ENCODE measurements at places on chromosomes 1 and 21. TPM values are rescaled to one million over a fixed set of nuclear protein-coding genes. Genes with fewer than 3 reads are reported as not detected.

S100A14 gene
- total RNA-seq = 1.5 TPM

GRCh38 chr21:43979654-43980053 is 32.5 kb upstream of the TRAPPC10 start:
- H3K36me3 ChIP-seq = peaks cover 60% of the 10 kb centered on the region
- H3K4me1 ChIP-seq = no peaks in the 10 kb centered on the region
- no peak overlapping the region for H3K4me3 ChIP-seq
- no peak for DNase-seq
- H3K27me3 ChIP-seq = no peaks in the 10 kb centered on the region

RHBG gene
- total RNA-seq = not detected

SIPA1L2 gene
- 18.1 TPM for total RNA-seq

- H3K4me1 ChIP-seq = peaks cover 29% of the 10 kb centered on the region
- DNase-seq = no peak
- peaks cover 11% of the 10 kb centered on the region for H3K36me3 ChIP-seq
- no peak overlapping the region for H3K4me3 ChIP-seq
- H3K27me3 ChIP-seq = no peaks in the 10 kb centered on the region
Measured at GRCh38 chr1:202615501-202616354, 94.5 kb downstream of the SYT2 start.

DNA sequence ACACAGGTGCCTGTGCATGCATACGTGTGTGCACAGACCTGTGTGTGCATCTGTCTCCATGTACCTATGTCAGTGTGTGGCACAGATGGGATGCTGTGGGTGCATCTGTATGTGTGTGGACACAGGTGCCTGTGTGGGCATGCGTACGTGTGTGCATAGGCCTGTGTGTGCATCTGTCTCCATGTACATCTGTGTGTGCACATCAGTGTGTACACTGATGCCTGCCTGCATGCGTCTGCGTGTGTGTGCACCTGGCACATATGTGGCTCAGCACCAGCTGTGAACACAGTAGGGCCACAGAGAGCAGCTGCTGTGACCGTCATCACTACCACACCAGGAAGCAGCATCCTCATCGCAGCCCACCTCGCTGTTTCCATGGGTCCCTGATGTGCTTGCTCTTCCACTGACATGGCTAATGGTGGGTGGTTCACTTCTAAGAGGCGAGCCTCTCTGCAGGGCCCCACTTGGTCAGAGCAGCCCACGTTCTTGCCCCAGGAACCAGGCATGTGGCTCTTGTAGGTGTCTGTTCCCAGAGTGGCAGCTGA is 9.6 kb upstream of the SPATC1L start:
- H3K27me3 ChIP-seq = no peaks in the 10 kb centered on the region
- H3K4me3 ChIP-seq = no peak overlapping the region
- no peak overlapping the region for H3K27ac ChIP-seq
- no peaks in the 10 kb centered on the region for H3K4me1 ChIP-seq
- peaks cover 91% of the 10 kb centered on the region for H3K36me3 ChIP-seq
- no peak for DNase-seq

DNA sequence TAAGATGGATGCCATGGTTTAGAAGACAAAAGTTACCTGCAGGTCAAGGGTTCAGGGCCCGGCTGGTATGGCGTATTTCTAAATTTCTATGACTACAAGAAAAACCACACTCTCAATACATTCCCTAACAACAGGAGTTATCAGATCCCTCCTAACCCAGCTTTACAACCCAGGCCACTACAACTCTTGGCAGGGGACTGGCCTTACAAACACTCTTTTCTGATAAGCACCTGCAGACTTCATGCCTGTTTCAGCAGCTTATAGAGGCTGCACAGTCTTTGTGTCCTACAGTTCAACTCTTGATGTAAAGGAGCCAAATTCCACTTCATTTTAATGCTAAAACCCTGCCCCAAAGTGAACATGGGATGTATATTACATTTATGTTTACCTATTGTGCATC is 461.4 kb downstream of the SIPA1L2 start:
- no peak overlapping the region for H3K4me3 ChIP-seq
- no peaks in the 10 kb centered on the region for H3K4me1 ChIP-seq
- H3K36me3 ChIP-seq = no peaks in the 10 kb centered on the region
- no peaks in the 10 kb centered on the region for H3K27me3 ChIP-seq
- H3K27ac ChIP-seq = no peak overlapping the region

CD52 gene
- not detected for total RNA-seq

TMEM240 gene
- not detected for total RNA-seq

DNA sequence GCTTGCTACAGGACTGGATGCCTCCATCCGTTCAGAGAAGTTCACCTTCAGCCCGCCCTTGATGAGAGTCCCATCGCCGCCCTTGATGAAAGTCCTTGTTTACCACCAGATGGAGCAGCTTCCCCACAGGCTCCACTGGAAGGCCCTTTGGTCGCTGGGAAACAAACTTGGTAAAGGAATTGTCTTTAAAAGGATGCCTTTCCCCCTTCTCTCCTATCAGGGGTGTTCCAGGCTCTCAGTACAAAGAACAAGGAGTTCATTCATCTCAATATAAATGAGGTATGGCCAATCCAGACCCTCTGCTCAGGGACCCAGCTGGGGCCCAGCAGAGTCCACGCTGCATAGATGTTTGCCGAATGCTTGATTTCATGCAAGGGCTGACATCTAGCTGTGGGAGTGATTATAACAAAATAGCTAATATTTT is 50.8 kb downstream of the CAPN9 start:
- no peak overlapping the region for H3K4me3 ChIP-seq
- no peak overlapping the region for H3K27ac ChIP-seq
- no peaks in the 10 kb centered on the region for H3K4me1 ChIP-seq
- no peak for DNase-seq
- H3K36me3 ChIP-seq = no peaks in the 10 kb centered on the region

DNA sequence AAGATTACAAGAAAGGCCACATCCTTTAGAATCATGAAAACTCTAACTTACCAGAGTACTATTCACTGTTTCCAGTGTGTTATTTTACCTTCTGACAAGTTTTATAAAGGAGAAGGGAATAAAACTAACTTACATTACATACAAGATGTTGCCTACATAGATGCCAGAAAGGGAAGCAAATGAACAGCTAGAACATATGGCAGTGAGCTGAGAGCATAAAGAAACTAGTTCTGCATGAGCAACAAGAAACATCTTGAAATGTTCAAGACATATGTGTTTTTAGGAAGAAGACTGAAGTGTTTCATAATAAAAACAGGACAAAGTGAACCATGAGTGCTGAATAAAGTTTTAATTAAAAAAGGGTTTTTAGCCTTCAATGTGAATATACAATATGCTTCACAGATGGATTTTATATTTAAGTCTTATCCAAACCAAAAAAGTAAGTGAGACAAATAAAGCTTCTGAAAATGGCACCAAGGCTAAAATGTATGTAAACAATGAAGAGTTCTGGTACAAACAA is 39.4 kb downstream of the SLC5A9 start:
- no peaks in the 10 kb centered on the region for H3K27me3 ChIP-seq
- no peak overlapping the region for H3K4me3 ChIP-seq
- no peak for DNase-seq

DNA sequence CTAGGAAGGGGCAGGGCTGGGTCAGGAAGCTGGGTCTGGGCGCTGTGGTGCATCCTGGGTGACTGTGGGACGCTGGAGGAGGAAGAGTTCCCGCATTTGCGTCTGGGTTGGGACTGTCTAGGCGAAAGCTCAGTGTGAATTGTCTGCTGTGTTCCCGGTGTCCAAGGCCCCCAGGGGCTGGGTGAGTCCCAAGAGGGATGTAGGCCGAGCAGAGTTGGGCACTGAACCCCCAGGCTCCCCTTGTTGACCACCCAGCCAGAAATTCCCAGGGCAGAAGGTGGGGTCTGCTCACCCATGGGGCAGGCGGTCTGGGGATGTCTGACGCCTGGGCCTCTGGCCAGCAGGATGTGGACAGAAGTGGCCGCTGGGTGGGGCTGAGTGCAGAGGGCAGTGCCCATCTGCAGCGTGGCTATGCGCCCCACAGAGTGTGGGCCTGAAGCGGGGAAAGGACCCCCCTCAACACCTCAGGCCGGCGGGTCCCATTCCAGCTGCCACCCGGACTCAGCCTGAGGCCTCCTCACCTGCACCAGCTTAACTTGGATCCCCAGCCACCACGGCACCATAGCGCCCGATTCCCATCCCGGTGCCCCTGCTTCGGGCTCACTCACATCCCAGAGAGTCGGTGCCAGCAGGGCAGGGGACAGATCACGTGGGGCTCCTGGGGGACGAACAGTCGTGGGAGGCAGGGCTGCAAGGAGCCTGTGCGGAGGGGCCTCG is 37.0 kb upstream of the POFUT2 start:
- H3K4me3 ChIP-seq = no peak overlapping the region
- H3K27me3 ChIP-seq = no peaks in the 10 kb centered on the region
- H3K27ac ChIP-seq = peak overlapping the region; percentile 99
- H3K36me3 ChIP-seq = no peaks in the 10 kb centered on the region
- DNase-seq = no peak

DNA sequence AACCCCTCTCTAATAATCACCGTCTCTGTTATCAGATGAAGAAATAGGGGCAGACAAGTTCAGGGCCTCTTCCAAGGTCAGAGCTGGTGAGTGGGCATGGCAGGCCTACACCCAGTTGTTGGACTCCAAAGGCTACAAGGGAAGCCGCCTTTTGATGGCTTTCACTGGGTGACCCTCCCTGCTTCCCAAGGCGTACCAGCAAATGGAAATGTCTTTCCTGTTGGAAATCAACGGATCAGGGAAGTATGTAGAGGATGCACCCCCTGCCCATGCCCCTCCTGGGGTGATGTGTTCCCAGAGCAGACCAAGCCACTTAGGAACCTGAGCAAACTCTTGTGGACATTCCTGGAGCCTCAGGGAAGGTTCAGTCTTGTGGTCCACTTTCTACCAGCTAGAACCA is 47.4 kb downstream of the LGR6 start:
- no peaks in the 10 kb centered on the region for H3K27me3 ChIP-seq
- H3K4me3 ChIP-seq = no peak overlapping the region
- peaks cover 26% of the 10 kb centered on the region for H3K4me1 ChIP-seq
- no peak for DNase-seq
- peak overlapping the region; percentile 82 for H3K27ac ChIP-seq

All from ascending aorta (tissue), 2 donors.